ENCODE measurements at places on chromosomes 6 and 20.

GRCh38 chr6:67759001-67759400, 876.1 kb upstream of the ADGRB3 start:
- no peak for DNase-seq

DNA sequence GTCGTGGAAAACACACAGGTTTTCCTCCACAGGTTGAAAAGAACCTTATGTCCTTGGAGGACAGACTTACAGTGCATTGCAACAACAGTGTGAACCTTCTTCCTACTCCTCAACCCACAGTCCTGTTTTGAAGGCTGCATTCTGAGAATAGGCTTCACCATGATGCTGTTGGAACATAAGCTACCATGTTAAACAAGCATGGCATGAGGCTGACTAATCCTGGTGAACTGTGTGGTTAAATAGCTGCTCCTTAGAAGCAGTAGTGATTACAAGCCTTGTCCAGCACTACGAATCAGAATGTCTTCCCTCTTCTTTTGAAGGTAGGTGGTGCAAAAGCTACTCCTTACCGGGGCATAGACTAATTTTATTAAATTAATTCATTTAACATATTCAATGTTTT, 368.5 kb upstream of the EPHA7 start:
- DNase-seq = no peak

DNA sequence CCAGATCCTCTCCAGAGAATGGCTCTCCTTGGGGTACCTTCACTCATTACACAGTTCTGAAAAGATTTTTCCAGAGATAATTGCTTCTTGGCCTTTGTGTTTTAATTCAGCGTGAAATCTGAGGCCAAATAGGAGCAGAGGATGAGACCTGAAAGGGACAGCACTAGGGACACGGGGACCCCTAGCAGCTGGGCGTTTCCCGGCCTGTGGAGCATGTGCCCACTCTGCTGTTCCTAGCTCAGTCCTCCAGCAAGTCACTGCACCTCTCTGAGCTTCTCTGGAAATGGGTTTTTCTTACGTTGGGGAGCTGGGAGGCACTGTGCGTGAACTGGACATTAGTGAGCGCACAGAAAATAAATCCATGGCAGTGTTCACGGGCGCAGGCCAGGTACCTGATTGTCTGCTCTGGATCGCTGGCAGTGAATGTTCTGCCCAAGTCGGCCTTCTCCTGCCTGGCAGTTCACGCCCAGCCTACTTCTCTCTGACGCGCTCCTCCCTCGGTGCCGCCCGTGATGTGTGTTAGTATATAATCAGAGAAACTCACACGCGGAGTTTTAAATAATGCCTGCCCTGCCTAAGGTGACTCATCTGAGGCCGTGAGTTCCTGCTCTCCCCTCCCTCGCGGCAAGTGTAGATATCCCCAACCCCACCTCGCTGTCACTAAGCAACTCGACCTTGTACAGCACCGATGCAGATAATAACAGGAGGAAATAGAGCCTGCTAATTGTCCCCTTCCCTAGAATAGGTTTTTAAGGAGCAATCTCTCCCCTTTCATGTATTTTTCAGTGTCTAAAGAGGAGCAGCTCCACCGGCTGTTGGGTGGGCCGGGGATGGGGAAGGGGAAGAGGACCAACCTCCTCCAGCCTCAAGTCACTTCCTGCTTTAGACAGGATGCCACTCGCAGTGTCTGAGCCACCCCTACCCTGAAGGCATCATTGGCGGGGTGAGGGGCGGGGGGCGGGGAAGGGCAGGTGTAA, 2.7 kb upstream of the TUBB2A start:
- DNase-seq = no peak

- DNase-seq = no peak
These were observed 6.7 kb upstream of the TAAR5 start for GRCh38 chr6:132596201-132596600.

DNA sequence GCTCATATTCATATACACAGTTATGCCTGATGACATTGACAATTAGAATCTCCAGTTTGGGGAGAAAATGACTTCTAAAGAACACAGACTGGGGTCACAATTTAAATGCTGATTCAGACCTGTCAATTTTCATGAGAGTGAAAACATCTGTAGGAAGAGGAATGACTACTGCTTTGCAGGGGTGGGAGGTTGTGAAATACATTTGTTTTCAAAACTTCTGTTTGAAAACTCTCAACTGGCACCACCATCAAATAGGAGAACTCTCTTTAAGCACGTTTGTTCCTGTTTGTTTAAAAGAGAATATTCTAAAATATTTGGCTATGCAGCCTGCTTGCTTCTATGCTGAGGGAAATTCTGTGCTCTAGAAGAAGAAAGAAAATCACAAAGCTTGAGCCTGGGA, 50.8 kb upstream of the ADGRF5 start:
- no peak for DNase-seq

DNA sequence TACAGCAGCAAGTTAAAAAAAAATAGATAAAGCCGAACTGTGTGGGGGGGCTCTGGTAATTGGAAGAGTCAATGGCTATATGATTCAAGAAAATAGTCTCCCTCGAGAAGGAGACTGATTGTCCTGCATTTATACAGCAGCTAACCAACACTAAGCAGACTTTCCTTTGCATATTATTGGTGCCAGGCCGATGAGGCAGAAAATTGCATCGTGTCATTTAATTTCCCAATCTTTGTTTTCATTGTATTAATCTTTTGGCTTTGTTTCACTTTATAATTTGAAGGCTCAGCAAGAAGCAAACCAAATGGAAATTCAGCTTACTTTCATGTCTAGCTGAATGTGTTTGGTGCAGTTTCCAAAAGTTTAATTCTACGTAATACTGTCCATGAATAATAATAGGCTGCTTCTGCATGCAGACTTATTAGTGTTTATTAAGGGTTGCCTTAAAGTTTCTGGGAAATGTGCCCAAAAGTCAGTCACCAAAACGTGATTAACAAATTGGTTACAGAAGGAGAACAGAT, 258.5 kb downstream of the HACE1 start:
- DNase-seq = no peak

- no peak for DNase-seq
These were observed 14.4 kb downstream of the CCDC167 start for GRCh38 chr6:37485291-37485702.
